ENCODE measurements at places on chromosomes 1 and 21.
A peak's percentile ranks its signal among the peaks of the same experiment; 100 is the strongest.

- DNase-seq: no peak
Measured at GRCh38 chr1:59653968-59654367, 160.8 kb upstream of the HOOK1 start.

- peak; percentile 3 for DNase-seq
Measured at GRCh38 chr1:218718206-218718605, 373.1 kb downstream of the TGFB2 start.

- DNase-seq: no peak
Measured at GRCh38 chr1:167678422-167678821, 43.4 kb upstream of the MPZL1 start.

- DNase-seq: no peak
Measured at GRCh38 chr21:39669976-39670661, 57.4 kb downstream of the B3GALT5 start.

- no peak for DNase-seq
Measured at GRCh38 chr1:229897501-229897900, 169.5 kb upstream of the GALNT2 start.

DNA sequence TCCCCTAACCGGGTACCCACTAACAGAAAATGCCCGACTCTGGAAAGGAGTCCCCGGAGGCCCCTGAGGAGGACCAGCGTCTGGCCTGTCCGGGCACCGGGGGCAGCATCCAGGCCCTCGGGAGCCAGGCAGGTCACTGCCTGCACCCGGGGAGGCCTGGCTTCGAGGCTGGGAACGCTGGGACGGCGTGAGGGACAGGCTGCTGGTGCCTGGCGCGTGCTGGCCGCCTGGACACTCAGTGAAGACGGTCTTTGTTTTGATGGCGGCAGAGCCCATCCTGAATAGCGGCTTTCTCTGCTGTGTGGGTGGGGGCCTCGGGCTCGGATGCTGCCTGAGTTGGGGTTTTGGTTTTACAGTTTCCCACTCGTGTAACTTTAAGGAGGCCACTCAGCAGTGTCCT, 37.6 kb downstream of the PRKCZ start:
- DNase-seq: no peak

GRCh38 chr1:78136680-78137079, 90.9 kb downstream of the GIPC2 start:
- DNase-seq: no peak

DNA sequence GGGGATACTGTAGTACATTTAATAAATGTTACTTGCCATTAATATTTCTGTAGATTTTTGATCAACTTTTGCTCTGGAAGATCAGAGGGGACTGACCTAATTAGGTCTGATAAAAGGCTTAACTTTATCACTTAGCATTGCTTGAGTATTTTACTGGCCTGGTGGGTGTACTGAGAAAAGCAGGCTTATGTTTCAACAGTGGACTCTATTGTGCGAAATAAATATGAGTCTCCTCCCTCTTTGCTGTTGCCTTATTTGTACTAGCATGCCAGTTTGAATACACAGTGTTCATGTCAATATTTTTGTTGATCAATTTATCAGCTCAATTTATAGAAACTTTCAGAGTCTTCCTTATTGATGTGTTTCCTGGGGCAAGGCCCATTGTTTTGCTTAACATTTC, 49.1 kb downstream of the EBNA1BP2 start:
- DNase-seq: no peak

GRCh38 chr1:98688110-98688739, 26.7 kb downstream of the SNX7 start:
- no peak for DNase-seq

GRCh38 chr1:94859174-94859573, 39.0 kb downstream of the SLC44A3 start:
- DNase-seq: no peak

GRCh38 chr1:60753036-60753900, 329.1 kb upstream of the NFIA start:
- DNase-seq: no peak

DNA sequence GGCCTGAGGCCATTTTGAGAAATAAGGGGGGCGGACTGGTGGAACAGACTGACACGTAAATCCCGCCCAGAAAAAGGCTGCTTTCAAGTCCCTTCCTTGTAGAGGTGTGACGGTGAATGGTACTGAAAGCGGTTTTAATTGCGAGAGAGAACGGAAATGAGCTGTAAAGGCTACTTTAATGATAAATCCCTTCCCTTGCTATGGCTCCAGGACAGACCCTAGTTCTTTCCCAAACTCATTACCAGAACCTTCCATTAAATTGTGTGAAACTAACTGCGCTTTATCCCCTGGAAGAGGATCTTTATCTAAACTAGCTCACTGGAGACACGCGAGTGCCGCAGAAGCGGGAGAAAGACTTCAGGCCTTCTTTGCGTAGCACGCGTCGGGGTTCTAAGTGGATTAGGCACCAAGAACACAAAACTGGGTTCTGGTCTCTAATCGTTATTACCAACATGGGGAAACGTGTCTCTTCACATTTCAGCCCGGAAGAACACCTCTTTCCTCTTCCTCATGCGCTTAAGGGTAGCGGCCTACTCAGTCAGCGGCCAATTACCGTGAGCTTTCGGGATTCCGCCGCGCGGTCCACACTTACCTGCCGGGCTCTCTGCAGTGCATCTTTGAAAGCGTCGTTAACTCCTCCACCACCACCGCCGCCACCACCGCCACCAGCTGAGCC, 441 bp downstream of the FUBP1 start:
- DNase-seq: peak; percentile 84

DNA sequence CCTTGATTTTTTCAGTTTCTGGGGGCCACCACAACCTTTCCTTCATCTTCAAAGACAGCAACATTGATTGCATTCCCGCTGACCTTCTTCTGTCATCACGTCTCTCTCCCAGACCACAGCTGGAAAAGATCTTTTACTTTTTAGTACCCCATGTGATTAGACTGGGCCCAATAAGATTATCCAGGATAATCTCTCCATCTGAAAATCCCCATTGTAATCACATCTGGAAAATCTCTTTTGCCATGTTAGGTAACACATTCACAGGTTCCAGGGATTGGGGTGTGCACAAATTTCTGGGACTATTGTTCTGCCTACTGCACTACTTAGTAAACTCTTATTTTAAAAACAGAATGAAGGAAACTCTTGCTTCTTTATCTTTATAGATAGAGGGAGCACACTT, 47.1 kb upstream of the INSL5 start:
- DNase-seq: no peak

GRCh38 chr21:45518742-45519141, 23.5 kb downstream of the SLC19A1 start:
- no peak for DNase-seq

DNA sequence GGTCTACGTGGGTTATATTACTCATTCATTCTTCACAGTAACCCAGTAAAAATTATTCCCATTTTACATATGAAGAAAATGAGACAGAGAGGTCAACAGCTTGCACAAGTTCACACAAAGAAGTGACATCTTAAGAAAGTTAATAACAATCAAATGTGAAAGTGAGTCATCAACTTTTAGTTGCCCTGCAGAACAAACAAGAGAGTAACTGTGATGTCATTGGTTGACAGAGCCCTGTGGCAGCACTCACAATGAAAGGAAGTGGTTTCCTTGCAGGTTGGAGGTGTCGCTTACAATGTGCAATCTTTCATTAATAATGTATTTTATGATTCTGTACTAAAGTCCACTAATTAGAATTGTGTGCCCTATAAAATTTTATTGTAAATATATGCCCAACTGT, 369.6 kb downstream of the RYR2 start:
- DNase-seq: no peak

DNA sequence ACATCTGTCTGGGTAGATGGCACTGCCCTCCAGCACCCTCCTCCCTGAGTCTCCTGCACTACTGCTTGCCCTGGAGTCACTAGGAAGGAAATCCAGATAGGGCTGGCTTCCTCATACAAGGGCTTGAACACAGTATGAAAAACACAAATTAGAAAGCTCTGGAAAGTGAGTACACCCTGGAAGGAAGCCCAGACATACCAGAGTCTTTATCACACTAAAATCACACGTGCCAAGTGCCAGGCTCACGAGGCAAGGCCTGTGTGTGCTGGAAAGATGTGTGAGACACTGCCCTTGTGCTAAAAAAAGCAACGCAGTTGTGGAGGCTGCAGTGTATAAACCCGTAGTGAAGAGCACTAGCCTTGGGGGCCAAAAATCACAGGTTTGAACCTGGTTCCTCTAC, 28.3 kb upstream of the S100A7 start:
- DNase-seq: no peak

DNA sequence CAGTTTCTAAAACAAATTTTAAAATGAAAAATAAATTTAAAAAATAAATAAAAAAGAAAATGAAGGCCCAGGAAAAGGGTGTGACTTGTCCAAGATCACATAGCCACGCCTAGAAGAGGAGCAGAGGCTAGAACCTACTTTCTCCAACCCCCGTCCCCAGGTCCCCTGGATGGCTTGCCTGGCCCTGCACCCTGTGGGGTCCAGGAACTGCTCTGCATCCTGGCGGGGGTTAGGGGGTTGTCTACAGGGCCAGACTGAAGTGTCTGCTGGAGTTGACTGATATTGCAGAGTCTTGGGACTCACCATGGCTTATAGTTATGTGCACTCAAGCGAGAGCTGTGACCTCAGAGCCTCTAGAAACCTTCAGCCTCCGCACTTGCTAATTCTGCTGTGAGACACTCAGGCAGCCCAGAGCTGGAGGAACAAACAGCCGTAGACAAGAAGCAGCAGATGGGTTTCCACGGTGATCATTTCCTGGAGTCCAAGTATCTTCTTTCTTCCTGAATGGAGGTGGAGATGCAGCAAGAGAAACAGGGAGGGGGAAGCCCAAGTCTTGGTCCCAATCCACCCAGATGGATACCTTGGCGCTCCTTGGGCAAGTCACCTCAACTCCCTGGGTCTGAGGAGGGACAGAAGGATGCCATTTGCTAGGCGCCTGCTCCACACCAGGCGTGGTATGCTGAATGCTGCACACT, 5.2 kb upstream of the EXTL1 start:
- DNase-seq: peak; percentile 72

DNA sequence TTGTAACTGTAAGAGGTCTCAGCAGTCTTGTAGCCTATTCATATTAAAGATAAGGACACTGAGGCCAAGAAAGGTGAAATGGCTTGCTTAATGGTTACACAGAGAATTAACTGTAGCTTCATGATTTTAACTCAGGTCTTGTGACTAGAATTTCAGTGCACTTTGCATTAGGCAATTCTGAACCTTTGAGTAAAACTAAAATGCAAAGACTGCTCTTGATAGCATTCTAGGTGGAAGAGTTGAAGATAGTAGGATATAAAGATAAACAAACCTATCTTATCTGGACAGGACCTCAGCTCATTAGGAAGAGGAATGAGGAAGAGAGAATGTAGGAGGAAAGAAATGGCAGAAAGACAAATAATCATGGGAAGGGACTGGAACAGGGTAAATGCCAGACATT, 68.6 kb upstream of the RGL1 start:
- no peak for DNase-seq

GRCh38 chr1:98924977-98925376, 79.7 kb downstream of the PLPPR5 start:
- DNase-seq: no peak

GRCh38 chr1:215119719-215120365, 37.3 kb downstream of the KCNK2 start:
- no peak for DNase-seq

- DNase-seq: peak; percentile 86
Measured at GRCh38 chr1:172144445-172145061, 275.9 kb upstream of the C1orf105 start.

GRCh38 chr1:52976183-52977035, 49.3 kb downstream of the SCP2 start:
- no peak for DNase-seq

DNA sequence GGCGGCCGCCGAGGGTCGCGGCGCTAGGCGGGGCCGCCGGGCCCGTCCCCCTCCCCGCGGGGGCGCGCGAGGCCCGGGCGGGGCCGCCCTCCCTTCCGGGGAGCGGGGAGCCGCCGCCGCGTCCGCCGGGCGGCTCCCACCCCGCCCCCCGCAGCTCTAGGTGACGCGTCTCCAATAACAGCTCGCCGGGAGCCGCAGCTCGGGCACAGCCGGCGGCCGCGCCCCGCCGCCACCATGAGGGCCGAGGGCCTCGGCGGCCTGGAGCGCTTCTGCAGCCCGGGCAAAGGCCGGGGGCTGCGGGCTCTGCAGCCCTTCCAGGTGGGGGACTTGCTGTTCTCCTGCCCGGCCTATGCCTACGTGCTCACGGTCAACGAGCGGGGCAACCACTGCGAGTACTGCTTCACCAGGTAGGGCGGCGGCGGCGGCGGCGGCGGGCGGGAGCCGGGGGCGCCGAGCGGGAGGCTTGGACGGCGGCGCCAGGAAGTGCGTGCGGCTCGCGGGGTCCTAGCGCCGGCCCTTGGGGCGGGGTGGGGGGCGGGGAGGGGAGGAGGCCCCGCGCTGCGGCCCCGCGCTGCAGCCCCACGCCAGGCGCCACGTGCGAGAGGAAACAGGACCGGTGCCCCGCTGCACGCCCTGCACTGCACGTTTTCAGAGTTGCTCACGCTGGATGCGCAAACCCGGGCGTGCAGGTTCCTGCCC, at the start of gene SMYD2:
Gene SMYD2 (plus strand): TSS at position 139 of the 699 bp plus-strand sequence. CDS start 96 bp downstream, at position 235.
- DNase-seq: peak; percentile 68

DNA sequence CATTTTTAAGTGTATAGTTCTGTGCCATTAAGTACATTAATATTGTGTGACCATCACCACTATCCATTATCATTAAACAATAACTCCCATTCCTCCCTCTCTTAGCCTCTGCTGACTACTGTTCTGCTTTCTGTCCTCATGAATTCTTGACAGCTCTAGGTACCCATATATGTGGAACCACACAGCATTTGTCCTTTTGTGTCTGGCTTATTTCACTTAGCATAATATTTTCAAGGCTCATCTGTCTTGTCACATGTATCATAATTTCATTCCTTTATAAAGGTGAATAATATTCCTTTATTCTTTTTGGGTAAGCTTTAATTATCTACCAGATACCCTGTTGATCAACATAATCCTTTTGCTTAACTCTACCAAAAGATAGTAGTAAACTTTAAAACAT, 47.7 kb downstream of the SPEN start:
- DNase-seq: no peak

DNA sequence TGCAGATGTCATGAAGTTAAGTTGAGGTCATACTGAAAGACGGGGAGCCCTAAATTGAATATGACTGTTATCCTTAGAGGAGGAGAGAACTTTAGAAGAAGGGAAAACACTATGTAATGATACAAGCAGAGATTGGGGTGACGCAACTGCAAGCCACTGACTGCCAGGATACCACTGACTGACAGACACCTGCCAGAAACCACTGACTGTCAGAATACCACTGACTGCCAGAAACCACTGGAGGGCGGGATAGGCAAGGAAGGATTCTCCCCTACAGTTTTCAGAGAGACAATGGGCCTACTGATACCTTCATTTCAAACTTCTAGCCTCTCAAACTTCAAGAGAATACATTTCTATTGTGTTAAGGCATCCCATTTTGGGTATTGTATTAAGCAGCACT, 388.7 kb downstream of the USH2A start:
- DNase-seq: no peak

DNA sequence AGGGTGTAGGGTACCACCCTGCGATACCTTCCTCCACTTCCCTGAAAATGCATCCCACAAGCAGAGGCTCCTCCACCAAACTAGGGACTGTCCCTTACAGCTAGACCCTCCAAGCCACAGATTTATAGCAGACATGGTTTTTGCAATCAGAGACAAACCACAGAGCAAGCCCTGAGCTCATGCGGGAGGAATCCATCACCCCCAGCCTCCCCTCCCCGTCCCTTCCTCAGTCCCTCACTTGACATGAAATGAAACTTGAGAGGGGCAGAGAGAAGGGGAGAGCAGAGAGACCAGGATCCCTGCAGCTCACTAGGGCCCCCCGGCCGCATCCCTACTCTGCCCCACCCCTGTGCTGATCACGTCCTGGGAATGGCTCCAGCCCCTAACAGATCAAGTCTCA, 94.9 kb downstream of the MRPL37 start:
- no peak for DNase-seq

GRCh38 chr1:59857679-59858354, 43.1 kb downstream of the HOOK1 start:
- DNase-seq: no peak
